ENCODE measurements at places on chromosomes 7 and 10.

GRCh38 chr10:7670157-7670556 lies 3.4 kb upstream of the ITIH5 start:
- no peak for DNase-seq

DNA sequence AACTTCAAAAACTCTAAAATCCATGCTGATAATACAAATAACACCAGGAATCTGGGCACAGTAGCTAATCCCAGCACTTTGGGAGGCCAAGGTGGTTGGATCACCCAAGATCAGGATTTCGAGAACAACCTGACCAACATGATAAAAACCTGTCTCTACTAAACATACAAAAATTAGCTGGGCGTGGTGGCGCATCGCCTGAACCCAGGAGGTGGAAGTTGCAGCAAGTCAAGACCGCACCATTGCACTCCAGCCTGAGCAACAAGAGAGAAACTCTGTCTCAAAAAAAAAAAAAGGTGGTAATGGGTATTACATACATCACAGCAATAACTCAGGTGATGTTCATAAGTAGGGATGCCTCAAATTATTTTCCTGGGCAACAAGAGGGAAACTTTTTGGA lies 315.0 kb upstream of the MEOX2 start:
- DNase-seq = no peak

GRCh38 chr7:121373177-121373576 lies 22.9 kb downstream of the FAM3C start:
- DNase-seq = no peak

GRCh38 chr10:30057421-30057841 lies 2.0 kb downstream of the JCAD start:
- DNase-seq = no peak

- DNase-seq = no peak
Measured at GRCh38 chr10:72935361-72935760, 19.2 kb downstream of the PLA2G12B start.

GRCh38 chr10:34033078-34033477 lies 698.6 kb upstream of the NRP1 start:
- no peak for DNase-seq

GRCh38 chr7:70344726-70345125 lies 746.5 kb downstream of the AUTS2 start:
- no peak for DNase-seq

DNA sequence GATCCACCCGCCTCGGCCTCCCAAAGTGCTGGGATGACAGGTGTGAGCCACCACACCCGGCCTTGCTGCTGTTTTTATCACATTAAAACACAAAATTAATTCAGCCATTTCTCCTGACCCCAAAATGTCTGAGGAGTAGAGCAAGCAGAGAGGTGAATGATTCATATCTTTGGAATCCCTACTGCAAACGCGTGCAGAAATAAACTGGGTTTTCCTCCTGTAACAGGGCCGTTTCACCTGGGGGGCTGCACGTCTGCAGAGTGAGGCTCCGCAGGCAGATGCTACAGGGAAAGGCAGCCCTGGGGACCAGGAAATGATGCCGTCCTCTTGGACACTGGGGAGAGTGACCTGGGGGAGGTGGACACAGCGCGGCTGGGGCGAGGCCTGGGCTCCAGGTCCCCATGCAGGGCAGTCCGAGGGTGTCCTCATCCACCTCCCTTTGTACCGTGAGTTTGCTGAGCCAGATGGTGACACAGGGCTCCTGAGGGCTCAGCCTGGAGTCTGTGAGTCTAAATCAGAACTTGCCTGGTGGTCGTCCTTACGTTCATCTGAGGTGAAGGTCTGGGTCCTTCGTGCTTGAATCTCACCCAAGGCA lies 41.9 kb downstream of the PDGFA start:
- no peak for DNase-seq

DNA sequence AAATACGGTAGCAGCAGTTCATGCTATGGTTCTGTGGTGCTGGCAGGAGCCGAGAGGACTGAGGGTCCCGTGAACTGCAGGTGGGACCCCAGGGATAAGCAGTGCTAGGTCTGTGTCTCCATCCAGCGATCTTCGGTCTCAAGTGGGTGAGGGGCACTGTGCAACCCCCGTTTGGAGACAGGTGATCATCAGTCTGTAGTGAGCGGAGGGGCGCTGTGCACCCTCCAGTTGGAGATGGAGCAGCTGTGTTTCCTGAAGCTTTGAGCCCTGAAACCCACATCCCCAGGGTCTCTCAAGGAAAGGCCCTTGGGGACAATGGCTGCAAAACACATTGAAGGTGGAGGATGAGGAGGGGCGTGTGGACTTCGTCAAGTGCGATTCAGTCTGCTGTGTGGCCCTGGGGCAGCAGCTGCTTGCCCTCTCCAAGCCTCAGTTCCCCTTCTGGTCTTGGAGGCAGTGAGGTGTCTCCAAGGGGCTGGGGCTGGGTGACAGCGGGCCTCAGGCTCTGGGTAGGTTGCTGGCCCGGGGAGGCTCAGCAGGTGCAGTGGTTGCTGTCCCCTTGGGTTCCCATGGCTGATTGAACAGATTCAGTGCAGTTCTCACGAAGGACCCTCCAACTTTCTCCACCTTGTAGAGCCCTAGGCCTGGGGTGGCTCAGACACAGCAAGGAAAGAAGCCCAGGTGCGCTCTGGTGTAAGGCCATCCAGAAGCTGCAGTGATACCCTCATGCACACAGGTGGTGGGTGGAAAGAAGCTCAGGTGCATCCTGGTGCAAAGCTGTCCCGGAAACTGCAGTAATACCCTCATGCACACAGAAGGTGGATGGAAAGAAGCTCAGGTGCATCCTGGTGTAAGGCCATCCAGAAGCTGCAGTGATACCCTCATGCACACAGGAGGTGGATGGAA lies 160.6 kb downstream of the ADARB2 start:
- no peak for DNase-seq

DNA sequence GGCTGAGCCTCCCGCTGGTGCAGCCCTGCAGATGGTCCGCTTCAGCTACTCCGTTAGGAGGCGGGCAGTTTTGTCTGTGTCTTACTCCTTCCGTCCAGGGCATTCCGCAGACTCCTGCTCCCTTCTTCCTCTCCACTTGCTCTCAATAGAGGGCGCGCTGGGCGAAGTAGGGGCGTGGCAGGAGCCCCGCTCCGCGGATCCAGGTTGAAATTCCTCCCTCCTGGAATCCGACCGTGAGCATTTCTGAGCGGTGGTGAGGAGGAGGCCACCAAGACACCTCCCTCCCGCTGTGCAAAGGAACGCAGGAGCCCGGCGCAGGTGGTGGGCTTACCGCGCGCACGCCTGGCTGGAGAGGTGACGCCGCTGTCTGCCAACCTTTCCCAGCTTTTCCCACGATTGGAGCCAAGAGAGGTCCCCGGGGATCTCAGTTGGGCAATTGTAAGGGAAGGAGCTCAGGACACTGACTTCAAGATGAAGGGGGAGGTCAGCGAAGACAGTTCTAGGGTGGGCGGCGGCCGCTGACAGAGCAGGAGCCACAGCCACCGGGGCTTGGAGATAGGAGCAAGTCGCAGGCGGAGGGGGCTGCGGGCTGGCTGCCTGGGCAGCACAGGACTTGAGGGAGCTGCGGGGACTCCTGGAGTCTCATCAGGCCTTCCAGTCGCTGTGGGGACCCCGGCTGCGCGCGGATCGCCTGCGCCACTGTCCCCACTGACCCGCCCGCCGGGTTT lies 1011.3 kb downstream of the XPNPEP1 start:
- no peak for DNase-seq

DNA sequence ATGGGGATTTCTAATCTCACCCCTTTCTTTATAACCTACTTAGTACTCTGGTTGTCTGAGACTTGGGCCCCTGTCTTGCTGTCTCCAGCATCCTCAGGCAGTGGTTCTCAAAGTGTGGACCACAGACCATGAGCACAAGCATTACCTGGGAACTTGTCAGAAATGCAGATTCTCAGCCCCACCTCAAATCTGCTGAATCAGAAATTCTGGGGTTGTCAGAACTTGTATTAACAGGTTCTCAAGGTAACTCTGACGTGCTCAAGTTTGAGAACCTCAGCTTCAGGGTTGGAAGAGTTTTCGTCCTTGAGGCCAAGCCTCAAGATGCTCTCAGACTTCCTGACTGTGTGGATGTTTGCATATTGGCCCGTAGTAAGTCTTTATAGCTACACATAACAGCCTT lies 97.4 kb downstream of the REEP3 start:
- no peak for DNase-seq

DNA sequence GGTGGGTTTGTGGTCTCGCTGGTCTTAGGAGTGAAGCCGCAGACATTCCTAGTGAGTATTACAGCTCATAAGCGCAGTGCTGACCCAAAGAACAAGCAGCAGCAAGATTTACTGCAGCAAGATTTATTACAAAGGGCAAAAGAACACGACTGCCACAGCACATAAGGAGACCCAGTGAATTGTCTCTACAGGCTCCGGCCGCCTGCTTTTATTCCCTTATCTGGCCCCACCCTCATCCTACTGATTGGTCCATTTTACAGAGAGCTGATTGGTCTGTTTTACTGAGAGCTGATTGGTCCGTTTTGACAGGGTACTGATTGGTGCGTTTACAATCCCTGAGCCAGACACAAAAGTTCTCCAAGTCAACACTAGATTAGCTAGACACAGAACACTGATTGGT lies 82.1 kb downstream of the VIPR2 start:
- DNase-seq = no peak

DNA sequence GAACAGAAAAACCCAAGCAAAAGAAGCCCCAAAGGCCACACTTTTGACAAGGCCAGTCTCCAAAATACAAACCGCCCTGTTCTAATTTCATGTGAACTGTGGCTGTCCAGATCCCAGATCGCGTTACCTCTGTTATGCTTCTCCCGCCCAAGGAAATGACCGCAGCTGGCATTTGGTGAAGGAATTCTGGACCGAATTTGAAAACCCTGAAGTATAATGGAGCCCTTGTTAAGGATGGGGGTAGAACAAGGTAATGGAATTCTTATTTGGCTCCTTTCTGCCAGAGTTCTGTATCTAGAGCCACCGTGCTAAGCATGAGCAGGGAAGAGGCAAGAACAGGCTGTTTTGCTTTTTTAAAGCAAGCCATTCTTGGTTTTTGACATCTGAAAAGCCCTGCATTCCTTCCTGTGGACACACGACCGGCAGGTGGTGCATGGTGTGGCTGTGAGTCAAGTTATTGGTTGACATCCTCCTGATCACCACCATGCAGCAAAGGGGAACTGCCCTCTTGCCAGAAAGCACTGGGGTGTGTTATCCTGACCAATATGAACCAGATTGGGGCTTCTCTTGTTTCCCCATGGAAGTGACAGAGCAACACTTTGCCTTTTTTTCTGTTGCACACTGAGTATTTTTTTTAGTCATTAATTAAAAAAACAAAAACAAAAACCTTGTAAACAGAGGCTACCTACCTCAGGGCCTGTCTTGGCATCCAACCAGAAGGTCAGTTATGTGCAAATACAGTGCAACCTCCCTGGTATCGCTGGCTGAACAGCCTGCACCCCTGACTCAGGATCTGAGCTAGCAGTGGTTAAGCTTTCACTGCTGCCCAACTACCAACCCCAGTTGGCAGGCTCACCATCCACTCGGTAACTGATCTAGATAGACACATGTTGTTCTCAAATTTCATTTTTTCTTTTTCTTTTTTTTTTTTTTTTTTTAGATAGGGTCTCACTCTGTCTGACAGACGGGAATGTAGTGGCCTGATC lies 14.2 kb downstream of the UCMA start:
- DNase-seq = no peak

DNA sequence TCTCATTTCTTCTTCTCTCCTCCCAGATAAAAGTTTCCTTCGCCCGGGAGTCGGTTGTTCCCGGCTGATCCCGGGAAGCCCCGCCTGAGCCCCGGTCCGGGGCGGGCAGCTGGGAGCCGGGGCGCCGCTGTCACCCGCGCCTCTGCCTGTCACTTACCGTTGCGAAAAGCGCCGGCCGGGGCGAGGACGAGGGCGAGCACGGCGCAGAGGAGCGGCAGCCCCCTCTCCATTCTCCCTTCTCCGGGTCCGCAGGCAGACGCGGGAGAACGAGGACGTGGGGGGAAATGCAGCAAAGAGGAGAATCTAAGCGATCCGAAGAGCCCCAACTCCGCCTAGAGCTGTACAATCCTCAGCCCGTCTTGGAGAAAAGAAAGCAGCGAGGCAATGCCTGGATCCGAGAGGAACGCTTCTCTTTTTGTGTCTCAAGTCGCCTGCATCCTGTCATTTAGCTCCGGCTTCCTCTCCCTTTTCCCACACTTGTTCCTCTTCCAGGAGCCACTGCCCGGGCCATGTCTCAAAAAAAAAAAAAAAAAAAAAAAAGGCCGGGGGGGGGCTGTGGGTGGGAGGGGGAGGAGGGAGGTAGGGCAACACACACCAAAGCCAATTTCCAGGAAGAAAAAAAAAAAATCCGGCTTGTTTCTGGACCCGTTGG lies at the start of gene NRP1:
TSS of gene NRP1 (minus strand) at position 515 of the 652 bp plus-strand sequence. CDS start at position 230, 285 bp downstream.
- DNase-seq = no peak

GRCh38 chr7:22672846-22673680 lies 53.9 kb upstream of the IL6 start:
- peak; percentile 66 for DNase-seq

DNA sequence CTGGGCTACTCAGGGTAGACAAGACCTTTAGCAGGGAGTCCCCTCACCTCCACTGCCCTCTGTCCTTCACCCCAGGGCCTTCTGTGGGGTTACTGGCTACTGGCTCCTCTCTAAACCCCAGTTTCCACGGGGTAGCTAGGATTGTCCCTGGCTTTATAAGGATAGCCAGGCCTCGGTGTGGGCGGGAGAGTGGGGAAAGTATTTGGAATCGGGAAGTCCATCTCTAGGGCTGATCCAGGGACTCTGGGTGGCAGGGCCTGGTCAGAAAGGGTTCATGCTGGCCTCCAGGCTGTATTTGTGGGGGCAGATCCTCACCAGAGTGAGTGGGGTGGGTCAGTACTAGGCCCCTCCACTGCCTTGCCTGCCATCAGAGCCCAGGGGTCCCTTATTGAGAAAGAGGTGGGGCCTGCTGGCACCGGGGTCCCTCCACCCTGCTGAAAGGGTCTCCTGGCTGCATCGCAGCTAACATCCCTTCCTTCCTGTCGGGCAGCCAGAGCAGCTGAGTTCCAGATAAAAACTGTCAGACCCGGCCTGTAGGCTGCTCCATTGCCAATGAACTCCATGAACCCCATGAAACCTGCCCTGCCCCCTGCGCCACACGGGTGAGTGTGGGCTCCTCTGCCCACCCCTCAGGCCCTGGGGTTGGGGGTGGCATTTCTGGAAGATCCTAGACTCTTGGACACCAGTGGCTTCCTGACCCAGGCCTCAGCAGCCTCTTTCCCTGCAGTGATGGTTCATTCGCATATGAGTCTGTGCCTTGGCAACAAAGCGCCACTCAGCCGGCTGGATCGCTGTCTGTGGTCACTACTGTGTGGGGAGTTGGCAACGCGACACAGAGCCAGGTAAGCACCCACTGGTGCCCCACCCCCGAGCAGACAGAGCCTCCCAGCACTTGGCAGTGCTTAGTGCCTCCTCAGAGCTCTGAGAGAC lies 7.3 kb downstream of the ZMIZ2 start:
- DNase-seq = no peak

DNA sequence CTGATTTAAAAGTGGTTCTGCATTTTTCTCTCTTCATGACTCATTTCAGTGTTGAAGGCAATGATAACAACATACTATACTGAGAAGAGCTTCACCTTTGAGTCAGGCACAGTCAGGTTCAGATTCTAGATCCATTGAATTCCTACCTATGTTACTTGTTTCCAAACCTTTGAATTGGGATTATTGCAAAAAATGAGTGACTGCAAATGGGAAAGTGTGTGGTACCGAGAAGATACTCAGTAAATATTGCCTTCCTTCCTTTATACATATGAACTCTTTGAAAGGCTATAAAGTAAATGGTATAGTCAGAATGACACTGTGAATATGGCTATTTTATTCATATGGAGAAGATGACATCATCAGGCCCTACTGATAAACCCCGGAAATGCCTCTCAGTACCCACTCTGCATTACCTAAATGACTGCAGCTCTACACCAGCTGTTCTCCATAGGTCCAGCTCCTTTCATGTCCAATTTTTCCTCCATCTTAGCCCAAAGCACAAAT lies 66.7 kb upstream of the FGL2 start:
- peak; percentile 90 for DNase-seq

GRCh38 chr7:85061456-85061855 lies 125.4 kb downstream of the SEMA3D start:
- no peak for DNase-seq

All from activated CD4-positive, alpha-beta T cell treated with anti-CD3 and anti-CD28 coated beads, Interleukin-2, amount 50 U/mL, for 16 hours (primary cell).